ENCODE measurements at places on chromosomes 7 and 10.

- DNase-seq: no peak
Measured at GRCh38 chr7:24797270-24797669, 40.0 kb upstream of the GSDME start.

DNA sequence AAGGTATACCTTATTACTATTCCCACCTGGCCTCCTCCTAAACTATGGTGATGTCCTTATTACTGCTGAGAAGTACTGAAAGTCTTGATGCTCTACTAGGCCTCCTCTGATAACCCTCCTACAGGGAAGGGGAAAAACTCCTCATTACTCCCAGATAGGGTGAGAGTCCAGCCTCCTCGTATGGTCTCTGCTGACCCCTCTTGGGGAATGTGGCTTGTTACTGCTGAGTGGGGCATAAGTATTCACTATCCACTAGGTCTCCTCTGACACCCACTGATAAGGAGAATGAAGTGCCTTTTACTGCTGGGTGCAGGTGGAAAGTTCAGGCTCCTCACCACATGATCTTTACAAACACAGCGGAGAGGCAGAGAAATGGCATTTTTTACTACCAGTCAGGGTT is 222.9 kb downstream of the CHRM2 start:
- DNase-seq: no peak

GRCh38 chr7:128883622-128884448 is 21.2 kb downstream of the ATP6V1F start:
- peak; percentile 95 for DNase-seq

GRCh38 chr10:22222236-22223190 is 4.7 kb upstream of the EBLN1 start:
- peak; percentile 67 for DNase-seq

DNA sequence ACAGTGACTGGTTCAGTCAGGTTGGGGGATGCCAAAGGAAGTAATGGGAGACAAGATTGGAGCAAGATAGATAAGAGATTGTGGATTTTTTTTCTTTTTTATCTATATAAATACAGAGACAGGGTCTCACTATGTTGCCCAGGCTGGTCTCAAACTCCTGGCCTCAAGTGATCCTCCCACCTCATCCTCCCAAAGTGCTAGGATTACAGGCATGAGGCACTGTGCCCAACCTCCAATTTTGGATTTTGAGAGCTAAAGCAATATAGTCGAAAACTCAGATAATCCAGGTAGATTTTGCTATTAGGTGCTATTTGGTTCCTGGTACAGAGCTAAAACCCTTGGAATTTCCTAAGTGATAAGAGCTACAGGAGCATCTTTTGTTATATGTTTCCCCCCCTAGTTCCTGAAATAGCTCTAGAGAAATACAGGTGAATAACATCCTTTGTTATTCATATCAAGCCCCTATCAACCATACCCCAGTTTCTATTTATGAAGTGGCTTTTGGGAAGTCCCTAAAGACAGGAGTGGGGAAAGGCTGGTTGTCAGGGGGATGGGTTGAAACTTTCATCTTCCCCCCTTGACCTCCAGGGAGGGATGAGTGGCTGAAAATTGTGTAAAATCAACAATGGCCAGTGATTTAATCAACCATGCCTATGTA is 151.2 kb downstream of the CFTR start:
- no peak for DNase-seq

DNA sequence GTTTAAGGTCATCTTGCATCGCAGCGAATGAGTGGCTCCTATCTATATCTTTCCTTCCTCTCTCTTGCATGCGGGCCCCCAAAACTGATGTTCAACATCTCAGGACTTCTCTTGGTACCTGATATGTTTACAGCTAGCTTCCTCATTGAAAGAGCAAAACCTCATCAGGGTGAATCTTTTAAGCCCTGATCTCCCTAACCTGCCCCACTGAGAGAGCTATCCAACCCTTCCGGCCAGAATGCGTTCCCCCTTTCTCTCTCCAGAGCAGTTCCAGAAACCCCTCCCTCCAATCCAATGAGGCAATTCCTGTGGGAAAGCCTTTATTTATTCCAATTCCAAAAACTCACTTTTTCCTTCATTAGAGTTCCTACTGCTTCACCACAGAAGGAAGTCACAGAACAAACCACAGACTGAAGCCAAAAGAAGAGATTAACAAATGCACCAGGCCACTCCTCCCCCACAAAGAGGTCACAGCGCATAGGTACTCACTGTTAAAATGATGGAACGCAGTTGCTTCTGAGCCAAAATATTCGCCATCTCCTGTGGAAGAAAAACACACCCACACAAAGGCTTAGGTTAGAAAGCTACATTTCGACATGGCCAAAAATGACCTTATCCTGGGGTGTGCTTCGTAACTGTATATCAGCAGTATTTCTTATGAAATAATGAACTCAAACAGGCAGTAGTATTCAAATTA is 232.4 kb downstream of the ELMO1 start:
- no peak for DNase-seq

DNA sequence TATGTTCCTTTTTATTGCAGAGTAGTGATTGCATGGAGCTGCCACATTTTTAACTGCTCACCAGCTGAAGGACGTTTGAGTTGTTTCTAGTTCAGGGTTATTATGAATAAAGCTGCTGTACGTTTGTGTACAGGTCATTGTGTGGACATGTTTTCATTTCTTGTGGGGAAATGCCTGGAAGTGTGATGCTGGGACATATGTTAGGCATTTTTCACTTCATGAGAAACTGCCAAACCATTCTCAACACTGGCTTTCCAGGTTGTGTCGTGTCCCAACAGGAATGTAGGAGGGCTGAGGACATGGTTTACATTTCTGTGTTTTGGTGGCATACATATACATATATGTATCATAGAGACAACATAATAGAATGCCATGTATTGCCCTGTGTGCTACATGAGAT is 73.0 kb downstream of the NEURL1 start:
- no peak for DNase-seq

DNA sequence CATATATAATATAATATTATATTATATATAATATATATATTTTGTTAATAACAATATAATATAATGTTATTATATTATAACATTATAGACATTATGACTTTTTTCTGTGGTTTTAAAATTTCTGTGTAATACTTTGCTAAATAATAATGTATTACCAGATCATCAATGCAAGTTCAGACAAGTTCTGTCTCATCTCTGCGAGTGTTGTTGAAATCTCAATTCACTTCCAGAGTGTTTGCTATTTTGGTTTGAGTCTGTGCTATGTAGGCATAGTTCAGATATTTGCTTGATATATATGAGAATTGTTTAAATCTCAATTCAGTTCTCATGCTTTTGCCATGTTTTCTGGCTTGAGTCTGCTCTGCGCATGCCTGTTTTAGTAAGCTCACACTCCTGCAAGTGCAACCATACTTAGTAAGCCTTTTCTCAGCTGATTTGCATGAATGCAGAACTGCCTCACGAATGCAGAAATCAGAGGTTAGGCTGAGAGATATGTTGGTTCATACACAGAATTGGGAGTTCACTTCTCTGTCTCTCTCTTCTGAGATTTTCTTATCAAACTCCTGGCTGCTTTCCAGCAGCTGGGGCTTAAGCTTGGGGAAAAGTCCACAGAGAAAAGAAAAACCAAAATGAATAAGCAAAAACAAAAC is 830.2 kb upstream of the SORCS1 start:
- no peak for DNase-seq

DNA sequence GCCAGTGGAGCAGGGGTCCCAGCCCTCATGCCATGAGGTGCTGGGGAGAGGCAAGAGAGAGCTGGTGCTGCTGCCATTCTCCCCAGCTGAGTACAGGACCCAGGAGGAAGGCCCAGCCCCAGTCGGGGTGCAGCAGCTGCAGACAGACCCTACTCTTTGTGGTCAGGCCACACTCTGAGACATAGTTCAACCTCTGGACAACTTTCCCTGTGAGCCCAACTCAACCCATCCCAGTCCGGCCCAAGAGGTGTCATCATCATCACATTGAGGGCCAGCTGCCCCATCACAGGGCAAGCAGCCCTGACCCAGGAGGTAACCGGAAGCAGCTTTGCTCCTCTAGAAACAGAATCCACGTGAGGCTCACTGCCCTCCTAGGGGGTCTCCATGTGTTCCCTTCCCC is 133.8 kb upstream of the KCNMA1 start:
- DNase-seq: no peak

DNA sequence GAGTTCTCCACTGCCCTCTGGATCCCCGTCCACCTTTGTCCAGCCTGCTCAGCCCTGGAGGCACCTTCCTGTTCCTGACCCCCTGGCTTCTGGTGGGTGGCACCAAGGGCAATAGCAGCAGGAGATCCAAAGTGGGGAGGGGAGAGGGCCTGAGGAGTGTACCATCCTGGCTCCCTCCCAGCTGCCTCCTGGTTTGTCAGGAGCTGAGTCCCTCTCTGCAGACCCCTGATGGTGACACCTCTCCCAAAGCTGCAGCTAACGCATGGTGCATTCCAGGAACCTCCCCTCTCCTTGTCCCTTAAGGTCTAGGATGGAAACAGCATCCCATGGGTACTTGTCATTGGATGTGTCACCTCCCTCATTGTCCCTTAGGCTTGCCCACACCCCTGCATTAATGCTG is 39.6 kb downstream of the VSTM4 start:
- DNase-seq: no peak

DNA sequence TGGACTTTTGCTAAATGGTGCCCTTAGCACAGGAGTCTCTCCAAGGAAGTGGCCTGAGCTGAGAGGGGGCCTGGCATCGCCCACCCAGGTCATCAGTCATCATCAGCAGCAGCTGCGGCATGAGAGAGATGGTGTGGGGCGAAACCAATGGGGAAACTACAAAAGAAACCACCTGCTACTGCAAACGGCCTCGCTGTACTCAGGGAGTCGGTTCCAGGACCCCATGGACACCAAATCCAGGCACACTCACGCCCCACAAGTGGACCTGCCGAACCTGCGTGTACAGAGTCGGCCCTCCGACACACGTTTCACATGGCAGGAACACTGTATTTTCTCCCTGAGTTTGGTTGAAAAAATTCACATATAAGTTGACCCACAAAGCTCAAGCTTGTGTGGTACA is 37.8 kb downstream of the DIP2C start:
- DNase-seq: no peak

DNA sequence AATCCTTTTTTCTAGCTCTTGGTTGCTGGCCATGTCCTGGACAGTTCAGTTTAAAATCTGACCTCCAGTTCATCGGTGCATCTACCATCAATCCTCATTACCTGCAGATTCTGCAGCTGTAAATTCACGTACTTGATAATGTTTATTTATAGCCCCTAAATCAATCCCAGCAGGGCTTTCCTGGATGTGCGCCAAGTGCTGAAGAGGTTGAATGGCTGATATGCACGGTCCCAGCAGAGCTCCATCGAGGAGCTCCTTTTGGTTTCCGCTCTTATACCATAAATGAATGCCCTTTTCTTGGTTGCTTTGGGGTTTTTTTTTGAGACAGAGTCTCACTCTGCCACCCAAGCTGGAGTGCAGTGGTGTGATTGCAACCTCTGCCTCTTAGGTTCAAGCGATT is 91.2 kb upstream of the CCZ1B start:
- no peak for DNase-seq

DNA sequence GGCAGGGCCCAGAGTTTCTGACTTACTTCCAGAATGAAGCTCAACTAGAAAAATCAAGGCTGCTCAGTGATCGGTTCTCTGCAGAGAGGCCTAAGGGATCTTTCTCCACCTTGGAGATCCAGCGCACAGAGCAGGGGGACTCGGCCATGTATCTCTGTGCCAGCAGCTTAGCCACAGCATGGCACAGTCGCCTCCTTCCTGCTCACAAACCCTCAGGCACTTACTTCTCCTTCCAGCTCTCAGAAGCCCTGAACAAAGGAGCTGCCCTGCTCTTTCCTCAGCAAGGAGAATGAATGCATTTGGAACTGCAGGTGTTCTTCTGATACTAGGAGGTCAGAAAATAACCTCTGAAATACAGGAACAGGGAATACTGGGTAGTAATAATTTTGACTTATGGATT is 219.7 kb upstream of the PRSS1 start:
- no peak for DNase-seq

DNA sequence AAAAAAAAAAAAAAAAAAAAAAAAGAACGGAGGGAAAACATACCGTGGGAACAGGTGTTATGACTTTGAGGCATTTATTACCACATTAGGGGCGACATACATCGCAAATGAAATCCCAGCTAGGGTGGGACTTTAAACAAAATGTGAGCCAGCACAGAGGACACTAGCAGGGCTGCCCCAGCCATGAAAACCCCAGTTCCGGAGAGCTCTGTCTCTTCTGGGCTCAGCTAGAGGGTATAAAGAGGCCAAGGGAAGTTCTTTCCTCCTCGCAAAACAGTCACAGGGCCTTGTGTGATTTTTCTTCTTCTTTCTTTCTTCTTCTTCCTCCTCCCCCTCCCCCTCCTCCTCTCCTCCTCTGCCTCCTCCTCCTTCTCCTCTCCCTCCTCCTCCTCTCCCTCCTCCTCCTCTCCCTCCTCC is 59.9 kb upstream of the ECHDC3 start:
- DNase-seq: no peak

GRCh38 chr10:63972949-63973827 is 452.0 kb downstream of the REEP3 start:
- no peak for DNase-seq

DNA sequence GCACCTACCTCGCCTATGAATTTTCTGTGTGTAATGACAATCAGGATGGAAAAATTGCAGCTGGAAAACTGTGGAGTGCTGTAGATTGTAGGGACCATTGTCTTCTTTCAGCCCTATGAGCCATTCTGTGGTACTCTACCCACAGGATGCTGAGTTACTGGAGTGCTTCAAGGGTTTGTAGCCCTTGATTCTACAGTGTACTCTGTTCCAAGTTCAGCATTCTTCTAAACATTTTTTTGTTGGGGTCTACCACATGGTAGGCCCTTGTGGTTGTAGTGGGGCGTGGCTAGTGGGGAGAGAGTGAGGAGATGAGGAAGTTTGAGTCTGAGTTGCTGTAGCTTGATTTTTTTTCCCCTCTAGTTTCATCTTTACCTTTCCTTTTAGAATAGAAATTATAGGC is 33.5 kb downstream of the REEP3 start:
- peak; percentile 81 for DNase-seq

DNA sequence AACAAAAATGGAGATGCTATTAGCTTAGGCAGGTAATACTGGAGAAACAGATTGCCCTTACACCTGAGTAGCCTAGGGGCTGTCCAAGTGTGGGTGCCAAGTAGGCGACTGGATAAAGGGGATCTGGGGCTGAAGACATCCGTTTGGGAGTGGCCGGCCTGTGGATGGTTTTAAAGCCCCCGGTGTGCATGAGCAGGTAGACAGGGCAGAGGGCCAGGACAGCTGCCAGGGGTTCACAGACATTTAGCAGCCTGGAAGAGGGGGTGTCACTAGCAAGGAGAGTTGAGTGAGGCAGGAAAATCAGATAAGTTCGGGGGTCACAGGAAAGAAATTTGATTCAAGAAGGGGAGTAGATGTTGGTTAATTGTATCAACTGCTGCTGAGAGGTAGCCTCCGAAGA is 1.5 kb upstream of the OPALIN start:
- no peak for DNase-seq
